Muscle of arm (tissue), 14 donors: ENCODE measurements at places on chromosomes 16 and 17.

GRCh38 chr17:3768341-3768740, 32.6 kb downstream of the ITGAE start:
- no peak for DNase-seq

- peak; percentile 85 for DNase-seq
These were observed 2.0 kb upstream of the C17orf99 start for GRCh38 chr17:78144147-78144719.

DNA sequence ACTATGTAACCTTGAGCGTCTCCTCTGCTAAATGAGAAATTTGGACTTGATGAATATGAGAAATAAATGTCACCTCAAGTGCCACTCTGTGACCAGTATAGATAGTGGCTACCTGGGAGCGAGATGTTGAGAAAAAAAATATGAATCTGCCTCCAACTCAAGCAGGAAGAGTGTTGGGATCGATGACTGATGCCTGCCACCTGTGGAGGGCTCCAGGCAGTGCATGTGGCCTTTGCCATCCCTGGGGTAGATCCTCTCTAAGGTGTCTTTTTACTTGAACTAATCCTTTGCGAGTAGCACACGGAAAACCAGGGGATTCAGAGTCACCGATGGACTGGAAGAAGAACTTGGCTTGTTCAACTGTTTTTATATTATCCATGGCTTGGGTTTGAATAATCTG, 9.4 kb downstream of the CCDC182 start:
- DNase-seq: no peak

- no peak for DNase-seq
These were observed 204.7 kb upstream of the HSBP1 start for GRCh38 chr16:83602761-83603722.

DNA sequence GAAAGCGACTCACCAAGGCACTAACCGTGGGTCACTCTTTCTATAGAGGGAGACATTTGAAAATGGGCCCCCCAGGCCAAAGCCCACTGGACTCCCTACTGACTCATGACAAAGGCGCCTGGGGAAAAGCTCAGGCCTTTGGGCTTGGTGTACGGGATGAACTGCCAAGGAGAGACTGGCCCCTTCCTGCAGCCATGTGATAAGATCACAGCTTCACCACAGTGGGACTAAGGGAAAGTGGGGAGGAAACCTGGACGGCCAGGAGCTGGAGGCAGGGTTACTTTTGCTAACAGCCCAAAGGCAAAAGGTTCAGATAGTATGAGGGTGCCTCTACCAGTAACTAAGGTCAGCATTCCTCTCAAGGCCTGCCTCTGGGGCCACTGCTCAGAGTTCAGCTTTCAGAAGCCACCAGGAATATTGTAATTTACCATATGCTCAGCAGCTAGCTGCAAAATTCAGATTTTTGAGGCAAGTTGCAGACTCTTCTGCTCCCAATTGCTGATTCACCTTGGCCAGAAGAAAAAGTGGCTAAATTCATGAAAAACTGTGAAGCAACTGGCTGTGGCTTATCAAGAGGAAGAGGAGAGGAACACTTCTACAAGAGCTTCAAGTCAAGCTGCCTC, 37.1 kb upstream of the SLC25A19 start:
- no peak for DNase-seq

GRCh38 chr17:40479754-40480480, 21.5 kb downstream of the TNS4 start:
- no peak for DNase-seq

GRCh38 chr16:7765079-7765550, 432.5 kb downstream of the RBFOX1 start:
- DNase-seq: no peak

DNA sequence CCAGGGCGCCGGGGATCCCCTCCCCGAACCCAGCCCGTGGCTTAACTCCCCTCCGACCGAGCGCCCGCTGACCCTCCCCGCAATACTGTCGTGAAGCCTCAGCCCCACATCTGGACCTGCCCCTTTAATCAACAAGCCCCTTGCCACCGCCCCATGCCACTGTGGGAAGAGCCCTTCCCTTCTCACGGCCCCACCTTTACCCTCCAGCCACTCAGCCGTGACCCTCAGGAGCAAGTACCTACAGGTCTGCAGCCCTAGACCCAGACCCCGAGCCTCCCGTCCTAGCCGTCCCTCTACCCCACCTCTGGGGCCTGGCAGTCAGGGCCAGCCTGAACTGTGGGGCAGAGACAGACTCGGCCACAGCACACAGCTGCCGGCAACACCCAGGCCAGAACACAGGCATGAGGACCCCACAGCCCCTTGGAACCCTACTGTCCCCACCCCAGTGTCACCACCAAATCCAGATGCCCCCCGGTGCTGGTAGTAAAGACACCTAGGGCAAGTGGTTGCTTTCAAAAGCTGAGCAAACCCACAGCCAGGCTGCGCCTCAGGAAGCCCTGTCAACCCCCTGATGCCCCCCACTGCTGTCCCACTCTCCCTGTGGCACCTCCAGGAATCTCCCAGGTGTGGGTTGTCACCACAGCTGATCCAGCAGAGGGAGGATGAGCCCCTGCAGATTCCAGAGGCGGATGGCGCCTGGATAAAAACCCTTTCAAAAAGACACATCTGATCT, 1.4 kb downstream of the NXPH3 start:
- no peak for DNase-seq
